ENCODE measurements at places on chromosomes 16 and 17.

DNA sequence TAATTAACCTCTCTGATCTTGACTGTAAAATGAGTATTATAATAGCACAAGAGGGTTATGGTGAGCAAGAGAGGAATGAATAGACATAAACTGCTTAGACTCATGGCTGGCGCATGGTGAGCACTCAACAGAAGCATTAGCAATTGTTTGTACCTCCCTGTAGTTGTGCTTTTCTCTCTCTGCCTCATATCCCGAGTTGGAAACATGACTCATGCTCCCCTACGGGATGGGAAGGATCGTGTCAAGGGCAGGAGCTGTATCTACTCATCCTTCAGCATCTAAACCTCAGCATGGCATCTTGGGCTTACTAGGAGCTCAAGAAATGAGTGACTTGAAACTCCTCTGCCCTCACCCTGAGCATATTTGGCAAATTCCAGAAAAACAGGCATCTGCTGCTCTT lies 299.6 kb downstream of the MAP2K4 start:
- DNase-seq = no peak

DNA sequence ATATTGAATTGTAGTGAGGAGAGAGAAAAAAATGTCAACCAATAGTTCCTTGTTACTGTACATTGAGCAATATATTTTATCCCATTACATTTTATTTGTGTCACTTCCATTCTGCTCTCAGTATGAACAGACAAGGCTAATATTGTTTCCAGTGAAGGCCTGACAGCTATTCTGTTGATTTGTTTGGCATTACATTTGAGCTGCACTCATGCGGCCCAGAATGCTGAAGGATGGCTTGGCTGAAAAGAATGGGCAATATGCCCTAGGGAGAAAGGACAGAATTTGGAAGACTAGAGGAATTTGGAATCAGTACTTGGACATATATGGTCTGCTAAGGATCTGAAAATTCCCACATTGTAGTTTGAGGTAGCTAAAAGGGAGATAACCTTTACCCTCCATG lies 1294.4 kb downstream of the CDH8 start:
- DNase-seq = peak; percentile 24

GRCh38 chr17:59762049-59762823 lies 54.8 kb downstream of the VMP1 start:
- no peak for DNase-seq

GRCh38 chr17:17313350-17313991 lies 10.3 kb downstream of the NT5M start:
- DNase-seq = peak; percentile 47

DNA sequence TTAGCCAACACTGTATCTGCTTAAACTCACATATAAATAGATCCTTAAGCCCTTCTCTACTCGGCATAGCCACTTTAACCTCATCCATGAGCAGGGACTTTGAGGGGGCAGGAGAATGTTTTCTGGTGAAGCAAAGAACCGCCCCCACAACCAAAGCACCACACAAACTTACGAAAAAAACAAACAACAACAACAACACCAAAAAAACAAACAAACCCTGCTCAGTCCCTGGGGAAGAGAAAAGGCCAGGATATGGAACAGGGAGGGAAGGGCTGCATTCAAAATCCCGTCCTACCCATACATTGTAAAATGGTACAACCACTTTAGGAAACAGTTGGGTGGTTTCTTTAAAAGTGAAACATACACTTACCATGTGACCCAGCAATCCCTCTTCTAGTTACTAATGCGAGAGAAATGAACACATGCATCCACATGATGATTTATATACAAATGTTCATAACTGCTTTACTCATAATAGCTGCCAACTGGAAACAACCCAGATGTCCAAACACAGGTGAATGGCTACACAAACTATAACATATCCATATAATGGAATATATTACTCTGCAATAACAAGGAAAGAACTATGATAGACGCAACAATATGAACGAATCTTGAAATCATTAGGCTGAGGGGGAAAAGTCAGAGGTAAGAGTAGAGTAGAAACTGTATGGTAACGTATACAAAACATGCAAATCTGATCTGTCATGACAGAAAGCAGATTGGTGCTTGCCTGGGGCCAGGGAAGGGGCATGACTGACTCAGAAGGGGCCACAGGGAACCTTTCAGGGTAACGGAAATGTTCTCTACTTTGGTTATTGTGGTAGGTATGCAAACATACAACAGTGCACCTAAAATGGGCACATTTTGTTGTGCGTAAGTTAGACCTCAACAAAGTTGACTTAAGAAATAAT lies 37.7 kb upstream of the TOB1 start:
- no peak for DNase-seq

GRCh38 chr17:43367737-43368242 lies 31.0 kb upstream of the ARL4D start:
- peak; percentile 91 for DNase-seq

- no peak for DNase-seq
Observed at GRCh38 chr16:6008670-6009069, 911.1 kb upstream of the EEF2KMT start.

- no peak for DNase-seq
Observed at GRCh38 chr17:6675201-6675825, 23.8 kb downstream of the C17orf100 start.

GRCh38 chr16:85566561-85567100 lies 46.5 kb upstream of the GSE1 start:
- DNase-seq = no peak

DNA sequence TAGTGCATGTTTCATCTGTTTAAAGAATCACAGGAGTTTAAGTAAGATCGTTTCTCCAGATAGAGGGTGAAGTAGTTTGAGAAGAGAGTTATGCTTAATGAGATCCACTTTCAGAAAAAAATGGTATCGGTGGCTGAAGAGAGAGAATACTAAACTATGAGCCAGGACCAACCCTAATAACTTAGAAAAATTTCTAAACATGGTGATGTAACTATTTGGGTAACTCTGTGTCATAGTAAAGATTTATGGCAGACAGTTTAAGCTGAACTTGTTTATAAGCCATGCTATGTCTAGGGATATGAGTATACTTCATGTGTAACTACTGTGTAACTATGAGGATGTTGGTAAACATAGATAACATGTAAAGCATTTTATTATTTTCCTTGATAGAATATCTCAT lies 489.5 kb downstream of the KCNJ2 start:
- no peak for DNase-seq

DNA sequence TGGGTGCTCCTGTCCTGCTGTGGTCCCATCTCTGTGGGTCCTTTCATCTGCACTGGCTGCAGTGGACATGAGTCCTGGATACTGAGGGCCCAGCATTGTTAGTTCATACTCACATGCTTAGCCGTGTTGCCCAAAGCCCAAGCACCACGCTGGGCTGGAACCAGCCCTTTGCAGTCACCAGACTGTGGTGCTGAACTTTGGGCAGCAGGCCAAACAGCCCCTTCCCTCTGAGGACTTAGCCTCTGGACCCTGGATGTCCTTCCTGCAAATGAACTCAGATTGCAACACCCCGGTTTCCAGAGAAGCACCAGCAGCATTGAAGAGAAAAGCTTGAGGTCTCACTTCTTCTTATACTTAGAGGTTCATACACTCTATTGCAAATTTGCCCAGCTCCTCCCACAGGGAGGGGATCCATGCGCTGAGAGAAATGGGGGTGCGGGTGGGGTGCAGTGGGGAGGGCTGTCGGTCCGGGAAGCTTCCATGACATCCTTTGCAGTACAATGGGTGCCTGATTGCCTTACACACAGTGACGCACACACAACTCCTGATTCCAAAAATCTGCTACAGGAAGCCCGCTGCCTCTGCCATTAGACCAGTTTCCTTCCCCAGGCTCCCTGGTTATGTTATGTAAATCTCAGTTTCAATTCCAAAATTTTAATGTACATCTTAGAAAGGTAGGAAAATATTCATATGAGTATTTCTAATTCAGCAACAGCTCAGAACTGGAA lies 65.8 kb downstream of the RGS9 start:
- no peak for DNase-seq

- no peak for DNase-seq
Observed at GRCh38 chr17:41437254-41437653, 3.5 kb downstream of the KRT38 start.

- DNase-seq = no peak
Observed at GRCh38 chr17:82429824-82430223, 11.4 kb upstream of the OGFOD3 start.

- no peak for DNase-seq
Observed at GRCh38 chr16:84631886-84632285, 14.0 kb upstream of the COTL1 start.

GRCh38 chr17:28328325-28328724 lies 6.9 kb downstream of the IFT20 start:
- DNase-seq = no peak

DNA sequence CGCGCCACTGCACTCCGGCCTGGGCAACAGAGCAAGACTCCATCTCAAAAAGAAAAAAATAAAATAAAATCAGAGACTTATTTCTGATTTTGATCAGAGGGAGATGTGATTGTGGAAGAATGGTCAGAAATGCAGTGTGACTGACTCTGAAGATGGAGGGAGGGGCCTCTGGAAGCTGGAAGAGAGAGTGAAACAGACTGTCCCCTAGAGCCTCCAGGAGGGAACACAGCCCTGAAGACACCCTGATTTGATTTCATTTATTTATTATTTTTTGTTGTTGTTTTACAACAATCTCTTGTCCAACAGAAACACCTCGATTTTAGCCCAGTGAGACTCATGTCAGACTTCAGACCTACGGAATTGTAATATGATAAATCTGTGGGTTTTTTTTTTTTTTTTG lies 26.1 kb downstream of the BCL7C start:
- no peak for DNase-seq

DNA sequence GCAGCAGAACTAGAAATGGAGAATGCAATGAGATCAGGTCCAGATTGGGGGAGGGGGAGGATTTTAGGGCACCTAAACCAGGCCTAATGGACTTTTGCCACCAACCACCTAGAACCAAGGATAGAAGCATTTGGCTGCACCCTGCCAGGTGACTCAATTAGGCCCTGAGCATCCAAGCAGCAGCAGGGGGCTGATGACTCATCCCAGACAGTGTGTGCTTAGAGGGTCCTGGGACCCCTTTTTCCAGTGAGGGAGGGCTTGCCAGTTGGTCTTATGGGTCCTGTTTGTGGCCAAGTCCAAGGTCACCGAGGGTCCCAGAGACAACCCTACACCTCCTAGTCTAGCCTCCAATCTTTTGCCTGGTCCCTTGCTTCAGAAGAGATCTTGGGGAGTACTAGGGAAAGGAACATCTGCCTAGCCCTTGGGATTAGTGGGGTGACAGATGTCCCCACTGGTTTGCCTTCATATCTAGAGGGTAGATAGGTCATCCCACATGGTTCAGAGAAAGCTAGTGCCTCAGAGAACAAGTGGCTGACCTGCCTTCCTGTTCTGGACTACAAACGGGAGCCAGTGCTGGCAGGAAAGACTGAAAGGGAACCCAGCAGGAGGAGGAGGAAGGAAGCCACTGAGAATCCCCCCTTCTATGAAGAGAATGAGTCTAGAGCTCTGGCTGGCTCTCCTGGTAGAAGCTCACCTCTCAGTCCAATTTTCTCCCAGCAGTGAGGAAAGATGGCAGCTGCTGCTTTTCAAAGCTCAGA lies 1.6 kb upstream of the TBKBP1 start:
- no peak for DNase-seq

DNA sequence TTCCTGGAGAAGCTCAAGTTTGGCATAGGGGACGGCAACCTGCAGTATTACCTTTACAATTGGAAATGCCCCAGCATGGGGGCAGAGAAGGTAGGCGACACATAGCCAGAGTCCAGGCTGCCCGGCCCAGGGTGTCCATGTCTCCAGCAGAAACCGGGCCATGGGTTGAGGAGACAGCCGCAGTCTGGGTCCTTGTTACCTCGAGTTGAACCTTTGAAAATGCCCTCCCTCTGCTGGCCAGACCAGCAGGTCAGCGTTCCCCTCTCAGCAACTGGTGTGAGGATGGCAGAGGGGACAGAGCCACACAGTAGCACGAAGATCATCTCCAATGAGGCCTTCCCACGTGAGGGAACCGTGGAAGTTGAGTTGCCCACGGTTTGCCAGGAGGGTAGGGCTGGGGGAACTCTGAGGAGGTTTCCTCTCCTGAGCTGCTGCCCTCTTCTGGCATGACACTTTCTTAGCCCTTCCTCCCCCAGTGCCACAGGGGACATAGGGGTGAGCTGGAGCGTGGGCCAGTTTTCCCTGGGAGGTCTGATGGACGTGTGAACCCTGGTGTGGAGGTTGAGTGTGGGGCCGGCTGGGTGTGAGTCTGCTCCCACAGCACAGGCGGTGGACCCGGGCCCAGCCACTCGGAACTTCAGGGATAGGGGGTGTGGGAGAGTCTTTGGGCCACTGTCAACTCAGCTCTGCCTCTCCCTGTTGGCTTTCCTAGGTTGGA lies 27.2 kb downstream of the PLCD3 start:
- no peak for DNase-seq

- no peak for DNase-seq
Observed at GRCh38 chr16:68166264-68166663, 69.7 kb downstream of the ESRP2 start.

DNA sequence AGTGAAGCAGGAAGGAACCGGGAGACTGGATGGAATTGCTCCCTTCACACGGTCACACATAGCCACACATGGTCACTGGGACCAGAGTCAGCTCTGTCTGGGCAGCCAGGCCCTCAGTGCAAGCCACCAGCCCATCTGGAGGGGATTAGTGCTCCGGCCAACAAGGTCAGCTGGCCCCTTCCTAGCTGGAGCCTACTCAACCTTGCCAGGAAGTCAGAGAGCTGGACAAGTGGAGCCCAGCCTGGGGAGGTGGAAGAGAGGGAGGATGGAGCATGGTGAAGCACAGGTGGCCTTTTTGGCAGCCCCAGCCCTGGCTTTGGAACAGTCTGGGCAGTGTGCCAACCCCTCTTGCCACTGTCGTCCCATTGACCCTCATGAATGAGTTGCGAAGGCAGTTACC lies 3.7 kb upstream of the CACNA1G start:
- no peak for DNase-seq

GRCh38 chr16:278863-279366 lies 1.5 kb upstream of the ARHGDIG start:
- no peak for DNase-seq

GRCh38 chr16:58269526-58269925 lies 25.3 kb downstream of the PRSS54 start:
- no peak for DNase-seq

DNA sequence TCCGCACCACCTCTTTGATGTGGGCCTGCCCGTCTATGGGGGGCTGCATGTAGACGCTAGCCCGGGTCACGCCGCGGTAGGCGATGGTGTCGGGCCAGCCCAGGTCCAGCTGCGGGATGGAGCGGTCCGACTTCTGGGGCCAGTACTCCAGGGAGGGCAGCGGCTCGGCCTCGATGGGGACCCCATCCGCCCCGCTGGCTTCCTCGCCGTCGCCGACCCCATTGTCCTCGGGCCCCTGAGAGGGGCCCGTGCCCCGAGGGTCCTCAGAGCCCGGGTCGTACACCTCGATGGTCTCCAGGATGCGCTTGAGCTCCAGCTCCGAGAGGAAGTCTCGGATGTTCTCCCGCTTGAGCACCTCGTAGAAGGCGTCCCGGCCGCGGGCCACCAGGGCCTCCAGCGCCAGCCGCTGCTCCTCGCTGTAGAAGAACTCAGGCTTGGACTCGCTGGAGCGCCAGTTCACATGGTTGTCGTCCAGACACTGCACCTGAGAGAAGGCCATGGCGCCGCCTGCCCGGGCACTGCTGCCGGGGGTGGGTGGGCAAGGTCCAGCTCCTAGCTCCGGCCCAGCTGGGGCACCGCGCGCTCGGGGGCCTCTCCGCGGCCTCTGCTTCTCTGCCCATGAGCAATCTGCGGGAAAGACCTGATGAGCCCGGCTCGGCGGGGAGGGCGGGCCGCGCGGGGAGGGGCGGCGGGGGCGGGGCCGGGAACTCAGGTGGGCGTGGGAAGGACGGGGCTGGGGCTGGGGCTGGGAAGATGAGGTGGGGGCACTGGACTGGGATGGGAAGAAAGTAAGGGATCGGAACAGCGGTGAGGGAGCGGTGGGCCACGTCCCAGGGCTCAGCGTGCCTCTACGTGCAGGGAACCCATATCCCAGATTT lies 782 bp downstream of the FAM83G start:
- no peak for DNase-seq

Data from SK-N-DZ (cell line).